ENCODE measurements at places on chromosomes 11 and 22.

DNA sequence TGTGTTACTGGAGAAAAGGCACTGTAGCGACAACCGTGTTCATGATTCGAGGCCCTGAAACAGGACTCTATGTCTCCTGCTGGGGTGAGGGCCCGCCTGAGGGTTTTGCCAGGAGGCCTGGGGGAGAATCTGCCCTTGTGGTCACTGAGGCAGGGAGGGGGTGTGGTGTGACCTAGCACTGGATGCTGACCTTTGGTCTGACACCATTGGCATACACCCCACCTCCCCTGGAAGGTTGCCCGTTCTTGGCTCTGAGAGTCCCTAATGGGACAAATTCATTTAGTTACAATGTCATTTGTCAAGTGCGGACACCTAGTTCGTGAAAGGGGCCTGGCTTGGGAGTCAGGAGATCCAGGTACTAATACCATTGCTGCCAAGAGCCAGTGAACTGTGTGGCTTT lies 29.0 kb downstream of the NECTIN1 start:
- DNase-seq = no peak

GRCh38 chr11:65576867-65577755 lies 1.3 kb downstream of the EHBP1L1 start:
- no peak for DNase-seq

DNA sequence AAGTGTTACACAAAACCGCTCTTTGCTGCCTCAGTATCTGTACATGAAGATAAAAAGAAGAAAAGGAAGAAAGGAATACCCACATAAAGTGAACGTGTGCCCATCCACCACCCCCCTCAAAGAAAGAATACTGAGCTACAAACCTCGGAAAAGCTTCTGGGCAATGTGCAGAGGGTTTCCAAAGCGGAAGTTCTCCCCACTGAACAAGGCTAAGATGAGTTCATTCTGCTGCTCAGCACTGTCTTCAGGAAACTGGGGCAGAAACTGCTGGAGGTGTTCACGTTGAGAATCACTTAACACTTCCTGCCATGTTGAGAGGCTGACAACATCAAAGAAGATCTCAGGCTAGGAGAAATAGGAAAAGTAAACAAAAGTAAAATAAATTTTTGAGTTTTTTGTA lies 6.9 kb downstream of the NFRKB start:
- no peak for DNase-seq

- no peak for DNase-seq
Observed at GRCh38 chr22:26182723-26183122, 13.5 kb downstream of the SEZ6L start.

DNA sequence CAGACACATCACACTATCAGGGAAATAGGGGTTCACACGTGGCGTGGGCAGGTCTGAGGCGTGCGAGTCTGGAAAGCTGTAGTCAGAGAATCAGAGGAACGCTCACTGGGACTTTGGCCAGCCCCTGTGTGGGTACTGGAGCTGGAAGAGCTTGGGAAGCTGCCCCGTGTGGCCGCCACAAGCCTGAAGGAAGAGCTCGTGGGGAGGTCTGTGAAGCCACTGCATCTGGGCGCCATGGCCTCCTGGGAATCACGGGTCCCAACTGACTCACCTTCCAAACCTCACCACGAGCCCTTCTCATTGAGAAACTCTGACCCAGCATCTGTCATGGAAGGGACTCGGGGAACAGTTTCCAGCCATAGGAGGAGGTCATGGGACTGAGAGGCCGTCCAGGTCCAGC lies 5.9 kb upstream of the MRGPRF start:
- DNase-seq = no peak

DNA sequence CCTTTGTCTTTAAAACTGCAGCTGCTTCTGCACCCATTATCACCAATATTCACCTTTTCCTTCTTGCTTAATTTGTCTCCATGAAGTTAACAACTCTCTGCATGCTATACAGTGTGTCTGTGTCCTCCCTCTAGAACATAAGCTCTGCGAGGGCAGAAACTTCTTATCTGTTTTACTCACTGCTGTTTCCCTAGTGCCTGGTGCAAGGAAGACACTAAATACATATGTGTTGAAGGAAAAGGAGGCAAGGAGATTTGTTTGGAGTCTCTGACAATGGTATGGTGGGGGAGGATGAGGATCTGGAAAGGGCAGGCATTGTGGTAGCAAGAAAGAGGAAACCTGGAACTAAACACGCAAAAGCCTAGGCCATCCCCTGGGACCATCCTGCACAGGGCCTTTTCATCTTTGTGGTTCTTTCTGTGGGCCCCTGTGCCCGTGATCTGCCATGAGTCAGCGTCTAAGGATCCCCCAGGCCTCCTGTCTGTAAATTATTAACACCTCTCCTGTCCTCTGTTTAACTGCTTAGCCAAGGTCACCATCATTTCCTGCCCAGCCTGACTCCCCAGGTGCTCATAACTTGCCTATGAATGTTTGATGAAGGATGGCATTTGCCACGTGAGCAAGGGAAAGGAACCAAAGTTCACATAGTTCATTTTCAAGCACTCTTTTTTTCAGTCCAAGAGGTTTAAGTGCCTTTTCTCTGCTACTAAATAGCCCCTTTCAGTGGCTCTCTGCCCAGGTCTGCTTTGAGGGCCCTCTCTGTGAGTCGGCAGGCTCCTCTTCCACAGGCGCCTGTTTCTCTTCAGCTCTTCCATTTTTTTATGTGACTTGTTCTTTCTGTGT lies 131.1 kb downstream of the RASSF10 start:
- no peak for DNase-seq

DNA sequence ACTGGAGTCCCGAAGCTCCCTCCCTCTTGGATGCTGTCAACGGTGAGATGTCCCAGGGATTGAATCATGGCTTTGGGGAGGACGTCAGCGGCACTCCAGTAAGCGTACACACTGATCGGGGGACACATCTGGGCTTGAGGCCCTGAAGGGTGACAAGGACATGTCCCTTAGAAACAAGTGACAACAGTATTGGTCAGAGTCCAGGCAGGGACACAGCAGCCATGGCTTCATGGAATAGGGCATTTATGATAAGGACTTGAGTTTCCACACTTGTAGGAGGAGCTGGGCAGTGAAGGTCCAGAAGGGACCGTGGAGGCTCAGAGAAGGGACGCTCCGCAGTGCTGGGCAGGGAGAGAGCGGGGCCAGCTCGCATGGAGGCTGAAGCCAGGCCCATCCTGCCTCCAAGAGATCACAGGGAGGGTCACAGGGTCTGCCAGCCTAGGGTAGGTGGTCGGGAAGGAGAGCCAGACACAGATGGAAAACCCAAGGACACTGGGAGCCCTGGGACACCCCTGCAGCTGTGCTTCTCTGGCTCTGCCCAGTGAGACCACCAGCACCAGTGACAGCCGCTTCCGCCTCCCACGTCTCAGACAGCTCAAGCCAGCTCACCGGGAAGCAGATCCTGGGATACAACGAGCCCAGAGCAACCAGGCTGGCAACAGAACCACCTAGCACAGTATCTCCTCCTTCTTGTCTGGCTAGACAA lies 22.9 kb upstream of the RFPL3 start:
- DNase-seq = no peak

- DNase-seq = no peak
Observed at GRCh38 chr11:11167806-11168205, 185.2 kb downstream of the CSNK2A3 start.

DNA sequence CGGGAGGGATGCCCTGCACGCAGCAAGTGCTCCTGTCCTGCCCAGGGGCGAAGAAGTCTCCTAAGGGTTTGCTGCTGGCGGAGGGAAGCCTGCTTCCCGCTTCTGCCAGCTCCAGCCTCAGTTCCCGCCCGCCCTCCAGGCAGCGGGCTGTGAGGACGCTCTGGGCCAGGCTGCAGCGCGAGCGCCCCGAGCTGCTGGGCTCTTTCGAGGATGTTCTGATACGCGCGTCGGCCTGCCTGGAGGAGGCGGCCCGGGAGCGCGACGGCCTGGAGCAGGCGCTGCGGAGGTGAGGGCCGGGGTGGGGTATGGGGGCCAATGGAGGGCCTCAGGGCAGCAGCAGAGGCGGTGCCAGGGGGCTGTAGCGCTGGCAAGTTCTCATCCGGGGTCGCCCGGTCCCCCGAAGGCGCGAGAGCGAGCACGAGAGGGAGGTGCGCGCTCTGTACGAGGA lies 2.2 kb downstream of the CRACR2B start:
- no peak for DNase-seq
